Fibroblast of skin of right biceps (primary cell): ENCODE measurements at places on chromosomes 6 and 20.
A peak's percentile ranks its signal among the peaks of the same experiment; 100 is the strongest.

- no peak for DNase-seq
These were observed 34.4 kb downstream of the DNAH8 start for GRCh38 chr6:38749473-38749872.

GRCh38 chr20:36565520-36565919 lies 7.9 kb upstream of the TGIF2 start:
- DNase-seq: no peak

- no peak for DNase-seq
These were observed 135.5 kb downstream of the LRRC1 start for GRCh38 chr6:53930330-53930729.

GRCh38 chr6:42199106-42199981 lies 4.6 kb upstream of the GUCA1B start:
- DNase-seq: peak; percentile 73

DNA sequence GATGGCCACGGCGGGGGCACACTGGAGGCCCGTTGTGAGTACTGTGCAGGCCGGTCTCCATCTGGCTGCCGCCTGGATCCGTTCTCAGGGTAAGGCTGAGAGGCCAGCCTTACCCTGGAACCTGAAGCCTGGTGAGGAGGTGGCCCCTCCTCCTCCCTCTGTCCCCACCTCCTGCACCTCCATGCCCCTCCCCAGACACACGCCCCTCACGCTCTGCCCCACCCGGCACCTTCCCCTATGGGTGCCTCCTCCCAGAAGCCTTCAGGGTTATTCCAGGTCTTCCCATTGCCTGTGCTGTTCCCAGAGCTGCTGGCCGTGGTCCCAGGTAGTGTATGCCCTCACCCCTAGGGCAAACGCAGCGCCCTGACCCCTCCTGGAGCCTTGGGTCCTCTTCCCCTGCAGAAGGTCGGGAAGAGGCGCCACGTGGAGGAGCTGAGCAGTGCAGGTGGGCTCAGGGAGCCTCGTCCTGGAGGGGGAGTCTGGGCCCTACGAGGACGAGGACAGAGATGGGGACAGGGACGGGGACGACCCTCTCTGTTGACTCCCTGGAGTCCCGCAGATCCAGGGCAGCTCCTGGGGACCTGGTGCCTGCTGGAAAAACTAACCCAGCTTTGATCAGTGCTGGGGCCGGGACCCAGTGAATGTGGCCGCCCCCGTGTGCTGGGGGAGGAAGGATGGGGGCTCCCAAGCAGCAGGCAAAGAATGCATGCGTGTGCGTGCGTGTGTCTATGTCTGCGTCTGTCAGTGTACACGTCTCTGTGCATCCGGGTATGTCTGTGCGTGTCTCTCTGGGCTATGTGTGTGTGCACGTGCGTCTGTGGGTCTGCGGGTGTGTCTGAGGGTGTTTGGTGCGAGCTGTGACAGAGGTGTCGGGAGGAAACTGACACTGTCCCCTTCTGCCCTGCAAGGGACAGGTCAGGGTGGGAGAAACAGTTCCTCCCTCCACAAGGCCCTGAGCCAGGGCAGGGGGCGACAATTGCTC lies 8.2 kb upstream of the HRH3 start:
- DNase-seq: no peak

DNA sequence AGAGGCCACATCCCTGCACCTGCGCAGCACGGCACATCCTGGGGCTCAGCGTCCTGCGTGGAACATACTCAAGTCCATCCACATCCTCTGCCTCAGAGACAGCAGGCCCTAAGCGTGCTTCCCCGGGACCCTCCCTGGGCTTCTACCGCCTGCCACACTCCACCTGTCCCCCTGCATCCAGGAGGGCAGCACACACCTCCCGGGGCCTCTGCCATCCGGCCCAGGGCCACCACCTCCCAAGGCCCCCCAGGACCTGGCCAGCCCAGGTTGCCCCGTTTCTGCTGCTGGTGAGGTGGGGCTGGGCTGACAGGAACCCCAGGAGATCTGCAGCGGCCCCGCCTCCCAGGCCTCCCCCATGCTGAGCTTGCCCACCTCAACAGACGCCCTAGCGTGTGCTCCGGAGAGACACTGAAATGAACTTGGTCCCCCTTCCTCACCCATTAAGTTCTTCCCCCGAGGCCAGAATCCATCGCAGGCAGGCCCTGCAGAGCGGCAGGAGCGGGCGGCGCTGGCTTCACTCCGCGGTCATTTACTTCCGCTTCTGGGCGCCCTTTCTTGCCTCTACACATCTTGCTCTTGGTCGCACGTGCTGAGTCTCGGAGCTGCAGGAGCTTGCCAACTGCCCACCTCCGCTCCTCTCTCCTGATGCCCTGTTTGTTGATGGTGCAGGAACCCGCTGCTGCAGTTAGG lies 235.3 kb downstream of the TAF4 start:
- no peak for DNase-seq

DNA sequence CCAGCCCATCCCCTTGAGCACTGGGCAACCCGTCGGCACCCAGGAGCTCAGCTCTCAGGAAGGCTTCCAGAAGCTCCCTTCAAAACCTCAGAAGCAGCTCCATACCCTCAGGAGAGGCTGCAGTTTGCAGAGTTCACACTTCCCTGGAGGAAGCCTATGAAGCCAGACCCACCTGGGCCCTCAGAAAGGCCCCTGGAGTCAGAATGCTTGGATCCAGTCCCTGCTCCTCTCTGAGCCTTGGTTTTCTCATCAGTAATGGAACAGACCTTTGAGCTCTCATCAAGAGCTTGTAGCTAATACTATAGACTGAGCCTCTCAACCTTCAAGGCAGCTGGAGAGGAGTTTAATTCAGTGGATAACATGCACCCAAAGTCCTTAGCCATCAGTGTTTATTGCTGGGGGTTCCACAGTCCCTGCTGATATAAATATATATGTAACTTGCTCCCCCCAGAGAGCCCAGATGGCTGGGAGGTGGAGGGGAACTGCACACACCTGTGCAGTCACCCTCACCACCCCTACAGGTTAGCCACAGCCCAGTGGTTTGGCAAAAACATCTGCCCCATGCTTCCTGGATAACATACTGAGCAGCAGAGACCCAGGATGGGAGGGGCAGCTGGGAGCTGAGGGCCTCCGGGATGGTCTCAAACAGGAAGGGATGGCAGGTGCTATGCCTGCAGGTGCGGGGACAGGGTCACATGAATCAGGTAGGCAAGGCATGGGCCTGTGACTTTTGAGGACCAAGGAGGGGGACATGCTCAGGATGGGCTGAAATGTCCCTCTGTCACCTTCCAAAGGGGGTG lies 120.1 kb downstream of the SNX5 start:
- no peak for DNase-seq

DNA sequence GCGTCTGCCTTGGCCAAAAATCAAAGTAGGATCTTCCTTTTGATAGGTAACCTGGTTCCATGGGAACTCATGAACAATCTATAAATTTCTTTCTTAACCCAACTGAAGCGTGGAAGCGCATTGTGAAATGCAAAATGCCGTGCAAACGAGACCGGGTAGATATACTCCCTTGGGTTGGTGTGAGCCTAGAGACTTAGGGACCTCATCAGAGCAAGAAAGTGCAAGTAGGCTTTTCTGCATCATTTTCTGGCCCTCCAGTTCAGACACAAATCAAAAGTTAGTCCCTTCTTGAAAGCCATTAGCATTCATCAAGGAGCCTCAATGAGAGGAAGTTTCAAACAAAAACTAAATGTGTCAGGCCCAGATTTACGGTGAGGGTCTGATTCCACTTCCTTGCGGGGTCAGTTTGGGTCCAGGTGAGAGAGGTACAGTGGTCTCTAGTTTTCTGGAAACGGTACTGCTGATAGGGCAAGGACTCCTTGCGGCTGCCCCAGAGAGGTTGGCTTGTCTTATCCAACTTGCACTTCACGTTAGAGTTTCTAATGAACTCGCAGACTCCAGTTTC lies 5.3 kb upstream of the ZNF184 start:
- no peak for DNase-seq
